ENCODE measurements at places on chromosomes 5 and 9.

GRCh38 chr5:139849942-139850341 lies 54.3 kb downstream of the PSD2 start:
- no peak for DNase-seq

- no peak for DNase-seq
Measured at GRCh38 chr5:158797498-158797845, 302.2 kb downstream of the EBF1 start.

GRCh38 chr9:36691671-36692070 lies 119.0 kb downstream of the MELK start:
- DNase-seq = no peak

GRCh38 chr9:130407916-130408663 lies 36.7 kb upstream of the ASS1 start:
- DNase-seq = no peak

- no peak for DNase-seq
Measured at GRCh38 chr9:112971415-112971814, 40.6 kb downstream of the ZNF883 start.

DNA sequence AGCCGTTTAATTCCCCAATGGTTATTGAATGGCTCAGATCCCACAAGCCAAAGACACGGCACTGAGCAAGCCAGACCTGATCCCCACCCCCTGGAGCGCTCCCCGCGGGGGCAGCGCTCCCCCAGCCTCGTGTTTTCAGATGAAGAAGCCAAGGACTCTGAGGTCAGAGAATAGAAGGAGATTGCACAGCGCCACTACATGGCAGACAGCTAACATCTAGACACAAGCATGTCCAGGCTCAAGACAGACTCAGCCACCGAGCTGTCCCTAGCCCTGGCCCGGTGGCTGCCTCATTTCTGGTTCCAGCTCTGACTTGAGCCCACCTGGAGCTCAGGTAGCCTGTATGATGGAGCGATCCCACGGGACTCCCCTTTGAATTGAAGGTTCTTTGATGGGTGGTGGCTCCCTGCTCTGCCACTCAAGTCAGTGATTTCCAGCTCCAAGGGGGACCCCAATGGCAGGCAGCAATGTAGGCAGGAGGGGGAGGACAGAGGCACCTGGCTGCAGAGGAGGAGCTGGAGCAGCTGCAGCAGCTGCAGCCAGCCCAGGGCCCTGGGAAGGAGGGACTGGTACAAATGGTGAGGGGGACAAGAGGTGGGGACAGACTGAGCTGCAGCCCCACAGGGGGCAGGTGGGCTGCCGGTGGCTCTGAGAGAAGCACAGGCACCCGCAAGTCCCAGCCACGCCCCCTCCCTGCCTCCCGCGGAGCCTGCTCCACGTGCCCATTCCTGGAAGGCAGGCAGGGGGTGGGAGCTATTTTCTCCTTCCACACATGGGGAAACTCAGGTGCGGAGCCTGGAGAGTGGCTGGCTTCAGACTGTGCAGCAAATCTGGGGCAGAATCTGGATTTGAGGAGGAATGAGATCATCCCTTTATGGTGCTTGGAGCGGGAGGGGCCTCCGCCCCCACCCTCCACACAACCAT lies 40.2 kb downstream of the NTNG2 start:
- DNase-seq = no peak

GRCh38 chr5:81639556-81639955 lies 111.3 kb downstream of the SSBP2 start:
- DNase-seq = no peak

- DNase-seq = no peak
Measured at GRCh38 chr5:2738700-2739359, 12.6 kb downstream of the IRX2 start.

DNA sequence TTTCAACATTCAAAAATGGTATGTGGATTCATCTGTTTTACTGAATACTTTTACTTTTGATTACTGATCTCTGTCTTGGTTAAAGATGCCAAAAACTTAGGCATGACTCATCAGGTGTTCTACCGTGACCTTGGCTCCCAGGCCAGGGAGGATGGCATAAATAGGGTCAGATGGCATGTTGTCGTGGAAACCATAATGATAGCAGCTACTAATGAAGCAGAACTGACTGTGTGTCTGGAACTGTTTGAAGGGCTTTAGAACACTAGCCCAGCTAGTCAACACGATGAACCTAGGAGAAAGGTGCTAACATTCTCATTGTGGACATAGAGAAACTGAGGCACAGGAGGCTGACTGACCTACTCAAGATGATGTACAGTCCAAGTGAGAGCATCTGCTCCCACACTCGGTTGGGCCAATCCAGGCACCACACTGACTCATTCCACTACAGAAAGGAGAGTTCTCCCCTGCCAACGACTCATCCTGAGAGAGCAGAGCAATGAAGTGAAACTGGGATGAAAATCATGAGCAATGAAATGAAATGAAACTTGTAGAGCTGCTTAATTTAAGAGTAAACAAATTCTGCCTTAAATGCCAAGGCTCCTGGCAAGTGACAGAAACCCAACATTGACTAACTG lies 116.0 kb downstream of the TENT4A start:
- DNase-seq = peak; percentile 57

GRCh38 chr9:22116758-22117157 lies 107.7 kb upstream of the CDKN2B start:
- DNase-seq = no peak

DNA sequence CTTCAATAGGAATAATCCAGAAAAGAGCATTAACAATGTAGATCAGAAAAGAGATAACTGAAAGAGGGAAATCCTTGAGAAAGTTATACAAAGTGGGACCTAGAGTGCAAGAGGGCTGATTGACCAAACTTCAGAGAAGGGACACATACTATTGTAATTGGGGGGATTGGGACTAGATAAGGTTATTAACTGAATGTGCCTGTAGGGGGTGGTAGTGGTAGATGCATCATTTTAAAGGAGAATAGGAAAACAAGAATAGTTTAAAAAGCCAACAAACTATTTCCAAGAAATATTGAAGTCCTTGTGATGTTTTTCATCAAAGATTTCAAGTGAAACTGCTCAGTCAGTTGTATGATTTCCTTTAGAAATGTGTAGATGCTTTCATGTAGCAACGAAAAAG lies 468.5 kb downstream of the TAF11L14 start:
- no peak for DNase-seq

DNA sequence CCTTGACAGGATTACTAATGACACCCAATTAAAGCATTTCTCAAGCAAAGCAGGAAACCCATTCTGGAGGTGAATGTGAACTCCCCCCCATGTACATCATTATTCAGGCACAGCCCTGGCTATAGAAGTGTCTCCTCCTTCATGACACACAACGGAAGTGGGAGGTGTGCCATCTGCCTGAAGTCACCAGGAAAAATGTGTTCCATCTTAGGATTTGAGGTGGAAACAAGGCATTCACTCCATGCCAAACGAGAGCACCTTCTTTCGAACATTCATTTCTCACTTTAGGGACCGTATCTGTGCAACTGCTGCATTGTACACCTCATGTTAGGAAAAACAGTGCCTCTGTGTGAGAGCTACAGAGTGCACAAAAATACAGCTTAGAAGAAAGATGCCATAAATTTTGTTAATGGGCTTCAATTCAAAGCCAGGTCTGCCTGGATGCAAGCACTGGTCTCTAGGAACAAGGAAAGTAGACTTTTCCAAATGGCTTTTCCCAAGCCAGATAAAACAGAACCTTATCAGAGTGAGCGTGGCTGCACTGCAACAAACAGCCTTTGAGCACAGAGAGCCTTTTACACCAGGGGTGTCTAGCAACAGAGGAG lies 19.4 kb downstream of the GOLM1 start:
- DNase-seq = no peak

- no peak for DNase-seq
Measured at GRCh38 chr5:30574761-30575160, 618.7 kb upstream of the CDH6 start.

DNA sequence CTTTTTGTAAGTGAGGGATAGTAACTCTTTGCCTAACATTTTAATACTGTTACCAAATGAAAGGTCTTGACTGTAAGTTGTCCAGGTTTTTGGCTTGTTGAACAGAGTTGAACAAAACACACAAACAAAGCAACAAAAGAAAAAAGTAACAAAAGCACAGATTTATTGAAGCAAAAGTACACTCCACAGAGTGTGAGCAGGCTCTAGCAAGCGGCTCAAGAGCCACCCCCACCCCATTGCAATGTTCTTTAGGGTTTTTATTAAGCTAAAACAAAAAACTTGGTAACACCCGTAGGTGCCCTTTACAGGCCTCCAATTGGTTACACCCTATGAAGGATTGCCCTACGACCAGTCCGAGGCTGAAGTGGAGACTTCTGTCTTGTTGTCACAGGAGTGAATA lies 197.4 kb upstream of the MAP3K1 start:
- no peak for DNase-seq

GRCh38 chr5:51380603-51381207 lies 2.5 kb upstream of the ISL1 start:
- DNase-seq = no peak

GRCh38 chr9:78971540-78971939 lies 600.2 kb upstream of the TLE4 start:
- DNase-seq = no peak

DNA sequence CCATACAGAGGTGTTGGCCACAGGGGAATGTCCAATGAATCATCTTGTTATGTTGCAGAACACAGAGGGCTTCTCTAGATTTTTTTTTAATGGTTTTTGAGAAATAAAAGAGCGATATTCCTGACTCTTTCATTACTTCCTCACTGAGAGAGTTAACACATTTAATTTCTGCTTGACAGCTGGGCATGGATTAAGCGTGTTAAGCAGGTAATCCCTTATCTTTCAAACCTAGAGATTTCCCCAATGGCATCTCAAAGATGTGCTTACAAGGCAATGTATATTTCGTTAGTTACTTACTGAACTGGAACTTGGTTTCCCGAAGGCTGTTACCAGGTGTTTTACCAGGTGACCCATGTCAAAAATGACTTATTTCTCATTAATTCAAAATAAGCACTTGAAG lies 21.8 kb upstream of the ADCY2 start:
- no peak for DNase-seq

DNA sequence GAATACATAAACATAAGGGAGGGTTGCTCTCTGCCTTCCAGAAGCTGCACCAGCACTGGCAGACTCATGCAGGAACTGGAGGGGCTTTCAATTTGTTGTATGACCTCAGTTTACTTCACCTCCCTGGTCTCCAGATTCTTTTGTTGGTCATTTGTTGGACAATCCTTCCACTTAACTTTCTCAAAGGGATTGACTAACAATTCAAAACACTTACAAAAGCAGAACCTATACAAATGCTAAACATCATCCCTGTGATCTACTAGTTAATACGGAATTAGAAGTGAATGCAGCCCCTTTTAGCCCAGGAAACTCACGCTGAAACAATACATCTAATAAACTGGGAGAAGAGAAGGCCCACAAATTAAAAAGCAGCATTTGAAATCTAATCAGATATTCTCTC lies 404.6 kb upstream of the BRINP1 start:
- DNase-seq = no peak

DNA sequence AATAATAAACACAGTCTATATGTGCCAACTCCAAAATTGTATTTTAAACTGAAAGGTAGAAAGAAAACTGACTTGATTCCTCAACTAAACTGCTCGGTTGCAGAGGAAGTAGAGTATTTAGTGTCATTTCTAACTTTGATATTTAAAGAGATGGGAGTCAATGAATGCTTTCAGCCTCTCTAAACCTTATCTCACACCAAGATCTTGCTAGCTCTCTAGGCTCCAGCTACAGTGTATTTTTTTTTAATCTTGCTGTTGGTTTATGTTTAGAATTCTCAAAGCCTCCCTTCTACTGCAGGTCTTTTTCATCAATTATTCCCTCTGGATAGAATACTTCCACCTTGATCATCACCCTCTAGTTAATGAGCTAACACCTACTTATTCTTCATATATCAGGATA lies 419.4 kb upstream of the ZNF462 start:
- no peak for DNase-seq

DNA sequence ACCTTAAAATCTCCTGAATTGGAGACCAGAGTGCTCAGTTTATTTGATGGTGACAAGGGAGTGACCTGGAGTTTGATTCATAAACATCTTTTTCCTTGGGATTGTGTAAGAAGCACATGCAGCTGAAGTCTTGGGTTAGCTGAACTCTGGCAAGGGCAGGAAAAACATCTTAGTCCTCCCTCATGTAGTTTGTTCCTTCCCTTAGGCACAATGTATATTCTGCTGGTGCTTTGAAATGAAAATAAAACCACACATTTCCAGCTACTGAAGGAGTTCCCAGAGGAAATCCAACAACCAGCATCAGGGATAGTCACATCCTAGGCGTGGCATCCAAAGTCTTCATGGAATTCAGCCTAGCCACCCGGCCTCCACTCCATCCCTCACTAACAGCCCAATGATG lies 95.2 kb upstream of the PAPPA start:
- no peak for DNase-seq

GRCh38 chr5:82603033-82603987 lies 325.2 kb upstream of the RPS23 start:
- no peak for DNase-seq

- no peak for DNase-seq
Measured at GRCh38 chr5:116451066-116451465, 123.6 kb downstream of the SEMA6A start.

GRCh38 chr5:112663146-112663545 lies 74.5 kb upstream of the APC start:
- DNase-seq = no peak

GRCh38 chr5:142677198-142677597 lies 8.7 kb downstream of the FGF1 start:
- DNase-seq = no peak

DNA sequence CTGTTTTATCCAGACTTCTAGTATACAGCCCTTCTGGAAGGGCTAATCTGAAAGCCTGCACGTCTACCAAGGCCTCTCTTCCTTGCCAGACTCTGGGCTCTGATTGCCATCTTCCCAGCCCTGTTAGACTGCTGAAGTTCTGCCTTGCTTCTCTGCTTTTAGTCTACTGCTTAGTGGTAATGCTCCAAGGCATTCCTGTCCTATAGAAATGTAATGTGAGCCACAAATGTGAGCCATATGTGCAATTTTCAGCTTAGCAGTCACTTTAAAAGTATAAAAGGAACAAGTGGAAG lies 32.1 kb downstream of the WNK2 start:
- no peak for DNase-seq

DNA sequence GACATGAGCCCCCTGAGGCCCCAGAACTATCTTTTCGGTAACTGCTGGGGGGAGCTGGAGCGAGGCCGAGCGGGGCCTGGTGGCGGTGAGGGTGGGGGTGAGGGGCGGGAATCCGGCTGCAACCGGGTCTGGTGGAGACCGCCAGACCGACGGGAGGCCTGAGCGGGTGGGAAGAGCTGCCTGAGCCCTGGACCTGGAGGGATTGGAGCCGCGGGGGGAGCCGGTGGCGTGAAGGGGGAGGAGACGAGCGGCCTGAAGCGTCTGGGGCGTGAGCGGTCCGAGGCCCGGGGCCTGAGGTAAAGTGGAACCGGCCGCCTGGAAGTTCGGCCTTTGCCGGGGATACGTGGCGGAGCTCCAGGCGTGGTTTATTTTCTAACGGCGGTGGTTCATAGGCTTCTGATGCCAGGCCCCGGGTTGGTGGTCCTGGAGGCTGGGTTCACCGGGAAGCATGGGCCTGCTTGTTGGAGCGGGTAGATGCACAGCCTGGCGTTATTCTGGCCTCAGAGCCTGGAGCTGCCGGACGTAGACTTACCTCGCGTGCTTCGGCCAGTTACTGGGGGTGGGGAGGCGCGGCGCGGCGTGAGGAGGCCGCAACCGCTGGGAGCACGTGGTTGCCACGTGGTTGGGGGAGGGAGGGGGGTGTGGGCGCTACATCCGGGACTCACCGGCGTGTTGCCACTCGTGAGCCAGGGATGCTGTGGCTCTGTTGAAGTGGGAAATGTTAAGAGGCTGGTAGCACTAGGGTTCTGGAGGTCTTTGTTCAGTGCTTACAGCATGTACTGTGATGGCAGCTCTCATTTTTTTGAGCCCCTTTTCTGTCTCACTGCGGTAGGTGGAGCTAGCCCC lies 544 bp downstream of the NPM1 start:
- peak; percentile 86 for DNase-seq

- DNase-seq = no peak
Measured at GRCh38 chr5:111781200-111781599, 24.2 kb upstream of the NREP start.

Measured in stimulated activated CD4-positive, alpha-beta T cell treated with anti-CD3 and anti-CD28 coated beads, Interleukin-2, amount 100 ng/mL, for 24 hours (primary cell).